ENCODE measurements at places on chromosomes 2 and 18.

GRCh38 chr2:187644981-187645380 is 90.7 kb upstream of the TFPI start:
- DNase-seq, result no peak

DNA sequence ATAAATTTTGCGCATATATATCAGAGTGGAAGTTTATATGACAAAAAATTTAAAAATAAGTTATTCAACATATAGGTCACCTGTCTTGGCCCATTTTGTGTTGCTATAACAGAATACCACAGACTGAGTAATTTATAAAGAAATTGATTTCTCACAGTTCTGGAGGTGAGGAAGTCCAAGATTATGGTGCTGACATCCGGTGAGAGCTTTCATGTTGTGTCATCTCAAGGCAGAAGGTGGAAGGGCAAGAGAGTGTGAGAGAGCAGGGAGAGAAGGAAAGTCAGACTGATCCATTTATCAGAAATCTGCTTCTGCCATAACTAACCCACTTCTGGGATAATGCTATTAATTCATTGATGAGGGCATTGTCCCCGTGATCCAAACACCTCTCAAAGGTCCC is 9.0 kb upstream of the FEZ2 start:
- no peak for DNase-seq

DNA sequence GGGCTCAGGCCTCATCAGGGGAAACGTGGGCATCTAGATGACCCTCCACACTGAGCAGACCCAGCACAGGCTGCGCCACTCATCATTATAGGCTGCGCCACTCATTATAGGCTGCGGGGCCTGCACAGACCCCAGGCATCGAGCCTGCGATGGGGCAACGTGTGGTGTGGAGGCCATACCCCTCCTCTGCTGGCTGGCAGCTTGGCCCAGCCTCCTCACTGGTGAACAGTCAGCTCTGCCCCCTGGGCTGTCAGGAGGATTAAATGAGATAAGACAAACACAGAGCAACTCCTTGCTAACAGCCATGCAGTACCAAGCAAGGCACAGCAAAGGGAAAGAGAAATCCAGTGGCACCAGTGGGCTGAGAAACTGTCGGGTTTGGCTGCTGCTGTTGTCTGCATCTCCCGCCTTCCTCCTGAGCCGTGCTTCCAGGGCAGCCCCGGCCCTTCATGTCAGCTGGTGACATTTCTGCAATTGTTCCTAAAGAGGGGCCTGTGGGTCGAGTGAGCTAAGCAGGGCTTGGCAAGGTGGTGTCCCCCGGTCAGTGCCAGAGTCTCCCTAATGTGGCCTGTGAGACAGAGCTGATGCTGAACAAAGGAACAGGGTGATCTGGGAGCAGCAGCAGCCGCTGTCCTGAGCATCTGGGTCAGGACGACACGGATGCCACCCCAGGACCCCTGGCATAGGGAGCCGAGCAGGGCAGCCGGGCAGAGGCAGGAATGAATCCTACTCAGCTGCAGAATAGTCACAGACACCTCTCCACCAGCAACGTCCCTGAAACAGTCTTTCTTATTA is 48.7 kb downstream of the RRM2 start:
- no peak for DNase-seq

DNA sequence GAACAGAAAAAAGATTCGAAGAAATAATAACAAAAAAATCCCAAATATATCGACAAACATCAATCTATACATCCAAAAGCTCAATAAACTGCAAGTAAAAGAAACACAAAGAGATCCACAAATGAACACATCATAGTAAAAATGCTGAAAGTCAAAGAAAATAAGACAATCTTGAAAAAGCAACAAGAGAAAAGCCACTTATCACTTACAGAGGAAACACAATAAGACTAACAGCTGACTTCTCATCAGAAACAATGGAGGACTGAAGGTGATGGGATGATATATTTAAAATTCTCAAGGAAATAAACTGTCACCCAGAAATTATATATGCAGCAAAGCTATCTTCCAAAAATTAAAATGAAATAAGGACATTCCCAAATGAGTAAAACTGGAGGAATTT is 140.3 kb downstream of the NDUFA10 start:
- DNase-seq, result no peak

GRCh38 chr2:133674433-133675331 is 106.4 kb upstream of the NCKAP5 start:
- peak; percentile 83 for DNase-seq

GRCh38 chr2:64404002-64404731 is 49.8 kb upstream of the LGALSL start:
- peak; percentile 95 for DNase-seq

- DNase-seq, result no peak
Measured at GRCh38 chr2:128310094-128310716, 8.5 kb downstream of the HS6ST1 start.

GRCh38 chr18:61770279-61770678 is 122.5 kb downstream of the RNF152 start:
- no peak for DNase-seq

- DNase-seq, result no peak
Measured at GRCh38 chr2:1652034-1652790, 92.1 kb downstream of the PXDN start.

DNA sequence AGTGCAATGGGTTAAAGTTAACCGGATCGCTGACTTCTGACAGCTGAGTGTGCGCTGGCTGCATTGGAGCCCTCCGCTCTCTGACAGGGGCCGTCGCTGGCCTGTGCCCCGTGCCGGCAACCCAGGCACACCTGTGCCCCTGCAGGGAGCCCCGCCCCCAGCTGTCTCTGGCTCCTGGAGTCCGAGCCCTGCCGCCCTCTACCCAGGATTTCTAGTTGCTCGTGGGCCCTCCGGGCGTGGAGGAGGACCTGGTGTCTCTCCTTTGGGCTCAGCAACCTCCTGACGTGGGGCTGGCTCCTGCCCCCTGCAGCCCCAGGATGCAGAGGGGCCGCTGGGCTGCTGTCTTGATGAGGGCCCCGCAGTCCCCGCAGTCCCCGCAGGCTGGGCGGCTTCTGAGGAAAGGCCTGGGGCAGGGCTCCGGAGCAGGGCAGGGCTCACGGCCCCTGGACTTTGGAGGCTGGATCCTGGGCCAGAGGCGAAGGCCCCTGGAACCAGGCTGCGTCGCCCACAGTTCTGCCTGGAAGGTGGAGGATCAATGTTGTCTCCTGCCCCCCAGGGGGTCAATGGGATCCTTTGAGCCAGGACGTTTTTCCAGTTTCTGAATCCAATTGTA is 172.8 kb downstream of the RNF144A start:
- DNase-seq, result peak; percentile 53

DNA sequence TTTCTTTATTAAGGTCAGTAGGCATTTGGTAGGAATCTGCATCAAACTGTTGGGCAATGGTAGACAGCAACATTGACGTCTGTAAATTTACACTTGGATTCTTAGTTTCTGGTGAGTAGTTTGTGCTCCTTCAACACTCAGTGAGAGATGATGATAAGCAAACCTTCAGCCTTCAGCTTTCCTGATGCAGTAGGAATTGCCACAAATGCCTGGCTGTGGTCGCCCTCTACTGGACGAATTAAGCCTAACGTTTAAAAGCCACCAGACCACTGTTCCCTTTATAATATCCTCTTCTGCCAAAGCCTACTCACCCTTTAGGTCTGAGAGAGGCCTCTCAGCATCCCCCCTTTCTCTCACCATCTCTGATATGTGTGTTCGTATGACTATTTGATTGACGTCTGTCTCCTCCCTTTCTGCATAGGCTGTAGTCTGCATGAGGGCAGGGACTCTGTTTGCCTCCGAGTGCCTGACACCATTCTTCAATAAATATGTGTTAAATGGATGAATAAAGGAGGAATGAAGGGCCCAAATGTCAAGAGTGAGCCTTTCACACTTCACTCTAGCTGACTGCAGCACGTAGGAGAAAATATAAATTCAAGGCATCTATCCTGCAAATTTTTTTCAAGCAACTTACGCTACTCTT is 47.0 kb upstream of the PLEKHM3 start:
- peak; percentile 67 for DNase-seq

DNA sequence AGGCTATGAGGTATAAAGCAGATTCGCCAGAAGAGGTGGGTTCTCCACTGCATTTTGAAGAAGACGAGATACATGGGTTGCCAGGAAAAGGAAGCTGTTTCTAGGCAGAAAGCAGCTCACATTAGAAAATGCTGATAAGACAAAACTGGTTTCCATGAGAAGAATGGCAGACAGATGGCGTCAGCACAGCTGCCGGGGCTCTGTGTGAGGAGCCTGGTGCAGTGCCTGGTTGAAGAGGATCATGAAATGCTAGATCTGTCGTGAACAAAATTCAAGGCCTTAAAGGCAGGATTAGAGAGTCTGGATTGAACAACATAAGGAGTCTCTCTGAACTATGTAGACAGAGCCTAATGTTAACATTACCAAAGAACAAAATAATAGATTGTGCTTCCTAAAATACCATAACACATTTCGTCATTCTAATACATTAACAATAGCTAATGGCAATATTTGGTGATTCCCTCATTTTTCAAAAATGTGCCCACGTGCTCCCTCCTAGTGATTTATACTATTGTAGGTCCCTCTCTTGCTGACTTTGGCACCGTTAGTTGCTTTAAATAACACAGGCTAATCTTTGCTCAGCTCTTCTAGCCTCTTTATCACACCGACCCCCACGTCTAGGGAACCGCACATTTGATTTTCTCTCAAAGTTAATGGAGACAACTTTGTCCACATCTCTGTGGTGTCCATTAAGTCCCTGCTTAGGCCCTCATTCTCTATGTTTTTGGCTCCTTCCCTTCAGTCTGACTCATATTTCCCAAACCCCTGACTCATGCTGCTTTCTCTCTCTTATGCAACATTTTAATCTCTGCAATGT is 38.2 kb downstream of the EFEMP1 start:
- DNase-seq, result peak; percentile 17

GRCh38 chr2:11344956-11345677 is 681 bp upstream of the ROCK2 start:
- peak; percentile 81 for DNase-seq

DNA sequence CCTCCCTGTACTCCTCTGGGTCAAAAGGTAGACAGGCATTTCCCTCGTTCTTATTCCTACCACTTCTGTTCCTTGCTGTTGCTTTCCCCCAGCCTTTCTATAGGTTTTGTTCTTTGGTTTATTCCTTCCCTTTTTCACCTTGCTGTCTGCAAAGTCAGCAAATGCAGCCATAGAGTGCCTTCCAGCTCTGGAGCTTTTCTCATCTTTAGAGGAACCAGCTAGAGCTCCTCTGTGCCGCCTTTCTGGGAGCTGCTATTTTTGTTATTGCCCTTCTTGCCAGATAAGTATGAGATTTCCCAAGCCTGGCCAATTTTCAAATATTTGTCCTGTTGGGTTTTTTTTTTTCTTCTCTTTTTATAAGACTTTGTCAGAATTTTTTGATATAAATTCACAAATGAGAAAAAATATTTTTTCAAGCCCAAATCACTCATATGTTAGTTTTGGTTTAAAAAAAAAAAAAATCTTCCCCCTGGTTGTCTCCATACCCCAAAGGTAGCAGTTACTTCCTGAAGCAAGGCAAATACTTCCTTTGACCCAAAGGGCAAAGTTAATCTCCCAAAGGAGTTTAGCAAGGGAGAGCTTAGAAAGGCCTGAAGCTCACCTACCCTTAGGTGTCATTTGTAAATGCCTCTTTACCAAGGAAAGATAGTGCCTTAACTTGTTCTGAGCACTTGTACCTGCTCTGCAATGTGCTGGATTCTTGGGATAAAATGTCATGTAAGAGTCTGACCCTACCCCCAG is 5.1 kb upstream of the TTC27 start:
- DNase-seq, result no peak

GRCh38 chr2:199019898-199020507 is 437.7 kb downstream of the SATB2 start:
- DNase-seq, result no peak

GRCh38 chr2:159715451-159715850 is 3.1 kb downstream of the MARCHF7 start:
- DNase-seq, result no peak

- no peak for DNase-seq
Measured at GRCh38 chr2:233385489-233386044, 31.3 kb downstream of the DGKD start.

DNA sequence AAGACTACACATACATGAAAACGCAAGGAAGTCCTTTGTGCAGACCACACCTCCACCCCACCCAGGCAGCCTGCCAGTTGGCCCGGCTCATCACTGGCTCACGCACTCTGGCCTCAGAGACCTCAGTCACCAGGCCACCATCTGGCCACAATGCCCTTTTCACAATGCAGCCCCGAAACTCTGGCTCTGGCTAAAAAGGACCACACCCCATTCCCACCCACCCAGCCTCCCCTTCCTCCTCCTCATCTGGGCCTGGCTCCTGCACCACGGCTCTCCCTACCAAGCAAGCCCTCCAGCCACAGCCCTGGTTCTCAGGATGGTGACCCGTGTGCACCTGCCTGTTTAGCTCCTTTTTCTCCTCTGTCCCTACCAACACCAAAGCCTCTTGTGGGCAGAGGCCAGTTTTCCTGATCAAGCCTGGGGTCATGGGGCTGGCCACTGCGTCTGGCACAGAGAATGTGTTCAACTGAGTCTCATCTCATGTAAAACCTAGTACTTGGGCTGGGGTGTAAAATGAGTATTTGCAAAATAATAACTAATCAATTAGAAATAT is 7.4 kb downstream of the HDAC4 start:
- DNase-seq, result peak; percentile 89

GRCh38 chr2:104855221-104856085 is 1.5 kb downstream of the POU3F3 start:
- DNase-seq, result no peak

DNA sequence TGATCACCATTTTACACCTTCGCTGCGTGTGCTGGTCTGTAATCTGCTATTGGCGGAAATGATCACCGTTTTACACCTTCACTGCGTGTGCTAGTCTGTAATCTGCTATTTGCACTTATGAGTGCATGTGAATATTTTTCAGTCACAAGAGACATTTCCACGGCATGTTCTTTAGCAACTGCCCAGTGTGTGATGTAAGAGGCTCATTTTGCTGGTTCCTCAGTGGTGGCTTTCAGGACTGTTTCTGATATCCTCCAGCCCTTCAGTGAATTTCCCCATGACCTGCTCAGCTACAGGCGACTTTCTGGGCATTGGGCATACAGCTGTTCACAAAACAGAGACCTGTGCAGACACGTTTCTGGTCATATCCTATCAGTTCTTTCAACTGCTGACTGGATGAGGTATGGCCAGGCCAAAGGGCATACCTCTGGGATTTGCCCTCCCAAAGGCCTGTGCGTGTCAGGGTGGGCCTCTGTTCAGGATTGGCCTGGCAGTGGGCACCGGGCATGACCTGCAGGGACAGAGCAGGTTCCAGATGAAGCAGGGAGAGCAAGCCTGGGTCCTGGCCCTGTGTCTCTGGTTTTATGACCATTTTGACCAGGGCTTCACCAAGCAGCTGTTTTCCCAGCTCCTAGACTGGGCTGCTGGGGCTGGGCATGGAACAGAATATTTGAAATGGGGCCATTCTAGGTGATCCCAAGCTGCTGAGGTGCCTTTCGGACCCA is 521 bp upstream of the PROM2 start:
- no peak for DNase-seq
